ENCODE measurements at places on chromosomes 4 and X.

GRCh38 chrX:124383354-124383753 lies 37.0 kb downstream of the SH2D1A start:
- DNase-seq, result no peak

DNA sequence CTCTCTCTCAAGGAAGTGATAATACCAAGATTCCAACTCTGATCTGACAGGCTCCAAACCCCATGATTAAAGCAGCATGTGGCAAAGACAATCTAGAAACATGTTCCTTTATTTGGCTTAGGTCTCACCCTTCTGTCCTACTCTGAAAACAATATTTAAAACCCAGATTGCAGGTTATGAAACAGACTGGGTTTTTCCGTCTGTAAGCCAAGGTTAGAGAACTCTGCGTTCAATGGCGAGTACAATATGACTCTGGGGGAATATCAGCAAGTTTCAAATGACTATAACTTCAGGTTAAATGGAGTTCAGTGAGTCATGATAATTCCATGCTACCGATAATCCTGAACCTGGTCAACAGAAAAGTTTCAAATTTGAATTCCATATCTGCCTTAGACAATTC lies 50.8 kb downstream of the ANAPC10 start:
- DNase-seq, result no peak

DNA sequence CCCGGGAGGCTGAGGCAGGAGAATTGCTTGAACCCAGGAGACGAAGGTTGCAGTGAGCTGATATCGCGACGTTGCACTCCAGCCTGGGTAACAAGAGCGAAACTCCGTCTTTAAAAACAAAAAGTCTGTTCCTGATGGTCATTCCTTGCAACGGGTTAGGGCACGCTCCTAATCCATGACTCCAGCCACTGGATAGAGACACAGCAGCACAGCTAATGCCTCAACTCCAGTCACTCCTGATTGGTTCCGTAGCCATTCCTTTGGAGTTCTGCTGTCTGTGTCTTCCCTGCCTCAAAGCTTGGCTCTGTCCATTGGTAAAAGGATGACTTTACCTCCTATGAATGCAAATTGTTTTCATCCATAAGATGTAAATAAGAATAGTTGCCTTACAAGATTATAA lies 44.3 kb upstream of the FAM9A start:
- no peak for DNase-seq

- no peak for DNase-seq
Measured at GRCh38 chr4:74751856-74752255, 42.5 kb downstream of the BTC start.

GRCh38 chr4:48602763-48603162 lies 112.7 kb downstream of the ZAR1 start:
- DNase-seq, result no peak

DNA sequence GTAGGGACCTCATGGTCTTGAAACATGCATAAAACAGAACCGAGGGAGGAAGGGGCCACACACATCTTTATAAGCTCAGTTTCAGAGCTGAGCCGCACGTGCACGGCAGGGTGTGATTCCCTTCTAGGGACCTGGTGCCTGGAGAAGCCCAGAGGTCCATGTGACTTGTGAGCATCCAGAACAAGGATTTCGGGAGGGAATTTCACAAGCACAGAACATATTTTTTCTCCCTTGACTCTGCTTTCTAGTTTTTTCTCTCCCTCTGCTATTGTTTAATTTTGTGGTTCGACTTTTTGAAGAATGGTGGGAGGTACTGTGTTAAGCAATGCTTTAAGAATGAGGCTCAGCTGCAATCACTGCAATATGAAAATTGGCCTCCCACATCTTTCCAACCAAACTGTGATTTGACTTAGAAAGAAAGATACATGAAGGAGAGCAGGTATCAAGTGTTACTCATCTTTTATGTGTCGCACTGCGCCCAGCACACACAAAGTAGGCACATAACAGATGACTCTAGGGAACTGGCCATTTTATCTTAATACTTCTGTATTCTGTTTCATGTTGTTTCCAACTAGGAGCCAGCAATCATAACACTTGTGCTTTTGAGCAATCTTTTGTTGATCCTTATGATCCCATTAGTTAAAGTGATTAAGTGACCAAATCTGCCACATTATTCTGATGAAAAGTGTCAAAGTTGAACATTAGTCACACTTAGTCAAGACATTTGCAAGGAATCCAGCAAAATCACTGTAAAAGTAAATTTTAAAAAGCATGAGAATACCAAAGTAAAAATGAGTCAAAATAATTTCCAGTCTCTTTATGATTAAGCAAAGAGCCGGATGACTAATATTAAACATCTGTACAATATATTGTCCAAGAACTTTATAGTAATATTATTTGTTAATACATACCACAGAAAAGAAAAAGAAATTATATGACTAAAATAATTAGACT lies 86.4 kb downstream of the SHISA3 start:
- DNase-seq, result no peak

- no peak for DNase-seq
Measured at GRCh38 chr4:16224264-16225166, 1.8 kb downstream of the TAPT1 start.

DNA sequence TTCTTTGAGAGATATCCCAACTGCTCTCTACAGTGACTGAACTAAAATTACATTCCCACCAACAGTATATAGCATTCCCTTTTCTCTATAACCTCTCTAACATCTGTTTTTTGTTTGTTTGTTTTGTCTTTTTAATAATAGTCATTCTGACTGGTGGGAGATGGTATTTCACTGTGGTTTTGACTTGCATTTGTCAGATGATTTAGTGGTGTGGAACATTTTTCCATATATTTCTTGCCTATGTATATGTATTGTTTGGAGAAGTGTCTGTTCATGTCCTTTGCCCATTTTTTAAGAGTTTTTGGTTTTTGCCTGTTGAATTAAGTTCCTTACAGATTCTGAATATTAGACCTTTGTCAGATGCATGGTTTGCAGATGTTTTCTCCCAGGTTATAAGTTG lies 9.0 kb downstream of the USO1 start:
- no peak for DNase-seq

GRCh38 chr4:126269106-126269505 lies 954.4 kb downstream of the FAT4 start:
- no peak for DNase-seq

- DNase-seq, result no peak
Measured at GRCh38 chr4:88524171-88524570, 595 bp upstream of the PYURF start.

GRCh38 chr4:145066063-145066501 lies 31.9 kb downstream of the ANAPC10 start:
- DNase-seq, result no peak

DNA sequence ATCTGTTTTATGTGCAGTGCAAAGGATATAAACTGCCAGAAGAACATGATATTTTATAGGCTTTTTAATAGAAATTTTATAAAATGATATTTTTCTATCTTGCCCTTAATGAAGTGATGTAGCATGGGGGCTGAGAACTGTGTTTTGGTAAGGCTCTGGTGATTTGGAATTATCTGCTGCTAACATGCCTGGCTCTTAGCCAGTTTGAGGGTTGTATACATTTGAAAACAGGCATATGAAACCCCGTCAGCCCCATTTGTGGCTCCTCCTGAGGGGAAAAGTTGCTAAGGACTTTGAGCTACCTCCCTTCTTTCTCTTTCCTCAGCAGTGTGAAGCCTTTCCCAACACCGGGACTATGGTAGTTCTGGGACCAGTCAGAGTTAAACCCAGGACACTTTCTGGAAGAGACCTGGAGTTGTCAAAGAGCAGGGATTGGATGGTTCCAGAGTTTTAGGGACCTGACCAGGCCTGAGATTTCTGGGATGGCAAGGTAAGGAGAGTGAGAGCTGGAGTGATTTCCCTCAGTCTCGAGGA lies 4.7 kb downstream of the SFRP2 start:
- no peak for DNase-seq

DNA sequence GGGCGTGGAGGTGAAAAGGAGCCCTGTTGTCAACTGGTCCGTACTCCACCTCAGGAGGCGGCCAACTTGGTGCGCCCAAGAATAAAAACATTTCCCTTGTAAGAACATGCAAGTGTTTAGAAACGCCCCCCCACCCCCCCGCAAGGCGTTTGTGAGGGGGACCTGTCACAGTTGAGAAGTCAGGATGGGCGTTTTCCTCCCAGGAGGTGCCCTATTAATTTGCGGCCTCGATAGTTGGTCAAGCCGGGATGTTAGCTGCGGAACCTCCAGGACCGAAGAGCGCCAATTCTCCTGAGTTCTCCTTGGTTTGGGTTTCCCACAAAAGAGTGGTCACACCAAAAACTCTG lies 651 bp upstream of the SAP30 start:
- no peak for DNase-seq

GRCh38 chr4:17173300-17173699 lies 274.9 kb upstream of the LDB2 start:
- no peak for DNase-seq

DNA sequence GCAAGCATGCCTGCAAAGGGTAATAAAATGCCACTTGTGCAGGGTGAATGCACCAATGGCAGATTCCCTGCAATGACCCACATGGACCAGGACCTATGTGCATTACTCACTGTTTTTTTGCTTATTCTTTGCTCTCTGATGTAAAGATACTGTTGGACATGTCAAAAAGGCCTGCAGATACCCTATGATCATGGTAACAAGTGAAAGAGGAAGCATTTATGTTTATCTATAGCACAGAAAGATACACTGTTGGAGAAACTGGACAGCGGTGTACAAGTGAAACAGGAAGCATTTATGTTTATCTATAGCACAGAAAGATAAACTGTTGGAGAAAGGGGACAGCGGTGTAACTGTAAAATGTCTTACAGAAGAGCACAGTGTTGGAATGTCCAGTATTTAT lies 127.5 kb downstream of the PAPSS1 start:
- no peak for DNase-seq

DNA sequence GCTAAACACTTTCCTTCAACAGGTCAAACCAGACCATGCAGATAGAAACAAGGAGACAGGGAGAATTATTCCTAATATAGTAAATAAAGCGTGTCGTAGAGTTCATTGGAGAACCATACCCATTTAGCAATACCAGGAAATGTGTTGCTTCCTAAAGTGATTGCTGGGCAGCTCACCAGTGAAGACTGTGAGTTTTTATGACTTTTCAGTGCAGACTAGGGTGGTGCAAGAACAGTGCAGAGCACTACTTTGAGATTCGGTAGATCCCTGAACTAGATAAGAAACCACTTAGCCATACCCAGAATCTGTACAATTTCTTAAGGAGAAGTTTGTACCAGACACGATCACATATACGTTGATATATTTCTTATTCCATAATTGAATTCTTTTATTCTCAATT lies 87.4 kb downstream of the EMCN start:
- no peak for DNase-seq

DNA sequence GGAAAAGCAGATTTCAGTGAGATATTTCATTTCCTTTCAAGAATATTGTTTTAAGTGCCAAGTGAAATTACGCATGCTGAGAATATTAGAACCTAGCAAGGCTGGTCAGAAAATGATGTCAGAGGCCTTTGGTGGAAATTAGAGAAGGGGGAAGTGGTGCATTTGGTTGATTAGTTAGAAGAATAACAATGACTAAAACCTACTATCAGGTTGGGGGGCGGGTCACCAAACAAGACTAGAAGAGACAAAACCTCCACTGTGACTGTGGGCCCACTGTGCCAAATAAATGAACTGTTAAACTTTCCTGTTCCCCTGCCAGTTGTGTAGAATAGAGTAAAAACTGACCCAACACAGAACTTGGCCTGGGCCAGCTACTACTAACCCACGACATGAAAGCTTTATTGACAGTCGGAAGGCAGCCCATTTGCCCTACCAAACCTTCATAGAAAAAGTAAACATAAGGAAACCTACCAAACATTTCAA lies 2.9 kb downstream of the RAPGEF2 start:
- DNase-seq, result peak; percentile 52

GRCh38 chrX:1582686-1583437 lies 8.5 kb upstream of the AKAP17A start:
- DNase-seq, result peak; percentile 52

DNA sequence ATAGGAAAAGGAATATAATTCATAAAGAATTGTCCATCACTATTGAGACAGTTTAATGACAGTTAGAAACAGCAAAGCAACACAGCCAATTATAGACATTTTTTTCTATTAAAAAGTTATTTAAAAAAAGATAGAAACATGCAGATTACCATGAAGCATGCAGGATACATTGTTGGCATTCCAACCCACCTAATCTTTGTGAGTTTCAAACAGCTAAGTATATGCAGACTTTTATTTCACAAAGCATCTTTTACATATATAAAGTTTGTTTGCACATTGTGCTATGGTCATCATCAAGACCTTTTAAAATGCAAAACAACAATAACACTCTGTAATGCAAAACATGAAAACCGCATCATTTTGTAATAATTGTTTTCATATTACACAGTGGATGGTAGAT lies 125.9 kb upstream of the ETNPPL start:
- no peak for DNase-seq

GRCh38 chr4:121011780-121012340 lies 60.5 kb downstream of the NDNF start:
- no peak for DNase-seq

DNA sequence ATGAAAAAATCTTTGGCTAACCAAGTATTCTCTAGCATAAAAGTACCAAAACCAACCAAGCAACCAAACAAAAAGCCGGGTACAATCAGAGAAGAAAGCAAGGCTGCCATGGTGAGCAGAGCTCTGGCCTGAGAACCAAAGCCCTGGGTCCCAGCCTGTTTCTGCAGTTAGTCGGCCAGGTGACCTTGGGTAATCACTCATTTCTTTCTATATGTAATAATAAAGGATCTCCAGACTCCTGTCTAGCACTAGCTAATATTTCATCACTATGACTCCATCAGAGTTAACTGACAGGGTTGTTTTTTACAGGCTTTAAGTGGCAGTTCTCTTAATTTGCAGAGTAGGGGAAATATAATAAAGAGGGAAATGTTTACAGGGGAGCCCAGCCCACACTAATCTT lies 34.0 kb upstream of the RASGEF1B start:
- DNase-seq, result no peak

GRCh38 chrX:12996934-12997435 lies 22.1 kb downstream of the TMSB4X start:
- no peak for DNase-seq

DNA sequence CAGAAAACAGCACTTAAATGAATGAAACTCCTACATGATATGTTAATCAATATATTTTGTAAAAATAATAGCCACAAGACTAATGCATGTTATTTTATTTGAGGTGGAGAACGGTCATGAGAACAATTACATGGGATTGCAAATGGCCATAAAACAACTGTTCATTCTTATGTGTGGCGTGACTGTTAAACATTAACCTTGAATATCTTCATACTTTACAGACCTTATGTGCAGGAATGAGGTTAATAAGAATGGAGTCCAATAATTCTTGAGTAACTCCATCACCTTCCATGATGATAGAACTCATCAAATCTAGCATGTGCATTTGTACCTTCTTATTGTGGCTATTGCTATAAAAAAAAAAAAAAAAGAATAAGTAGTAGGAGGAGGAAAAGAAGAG lies 55.3 kb downstream of the PDS5A start:
- no peak for DNase-seq

DNA sequence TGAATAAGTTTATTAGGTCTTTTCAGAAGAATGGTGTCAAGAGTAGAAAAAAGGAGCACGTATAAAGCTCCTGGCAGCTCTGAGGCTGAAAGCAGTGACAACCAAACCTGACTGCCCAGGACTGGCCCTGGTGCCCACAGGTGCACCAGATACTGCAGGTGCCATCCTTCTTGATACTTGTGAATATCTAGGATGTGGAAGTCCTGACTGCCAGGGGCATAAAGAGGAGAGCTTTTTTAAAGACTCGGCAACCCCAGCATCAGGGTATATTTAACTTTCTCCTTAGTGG lies 60.7 kb downstream of the TMEM150C start:
- no peak for DNase-seq

GRCh38 chr4:2132438-2132837 lies 73.3 kb downstream of the NAT8L start:
- DNase-seq, result no peak

Data from B cell (primary cell).